ENCODE measurements at places on chromosomes 12 and 14. TPM values are rescaled to one million over a fixed set of nuclear protein-coding genes. Genes with fewer than 3 reads are reported as not detected.

Gene SMIM41
- total RNA-seq = 0.19 TPM

Gene VRK1
- 11.5 TPM for total RNA-seq

GRCh38 chr12:50111395-50111692 lies 692 bp upstream of the COX14 start:
- no peak for DNase-seq

DNA sequence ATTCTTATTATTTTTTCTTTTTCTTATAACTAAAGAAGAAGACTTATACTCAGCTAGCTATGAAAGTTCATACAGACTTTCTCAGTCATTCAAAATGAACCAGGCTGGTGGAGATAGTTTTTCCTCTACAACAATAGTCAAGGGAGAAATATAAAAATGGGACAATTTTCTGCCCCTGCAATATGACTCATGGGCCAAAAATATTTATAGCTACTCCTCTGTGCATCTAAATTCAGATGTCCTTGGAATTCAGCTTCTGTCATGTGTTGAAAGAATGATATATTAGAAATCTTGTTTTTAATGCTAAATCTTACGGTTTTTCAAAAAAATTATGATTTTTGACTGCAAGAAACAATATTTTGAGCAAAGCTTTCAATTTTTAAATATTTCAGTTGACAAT lies 237.2 kb upstream of the SYT10 start:
- no peak for DNase-seq

DNA sequence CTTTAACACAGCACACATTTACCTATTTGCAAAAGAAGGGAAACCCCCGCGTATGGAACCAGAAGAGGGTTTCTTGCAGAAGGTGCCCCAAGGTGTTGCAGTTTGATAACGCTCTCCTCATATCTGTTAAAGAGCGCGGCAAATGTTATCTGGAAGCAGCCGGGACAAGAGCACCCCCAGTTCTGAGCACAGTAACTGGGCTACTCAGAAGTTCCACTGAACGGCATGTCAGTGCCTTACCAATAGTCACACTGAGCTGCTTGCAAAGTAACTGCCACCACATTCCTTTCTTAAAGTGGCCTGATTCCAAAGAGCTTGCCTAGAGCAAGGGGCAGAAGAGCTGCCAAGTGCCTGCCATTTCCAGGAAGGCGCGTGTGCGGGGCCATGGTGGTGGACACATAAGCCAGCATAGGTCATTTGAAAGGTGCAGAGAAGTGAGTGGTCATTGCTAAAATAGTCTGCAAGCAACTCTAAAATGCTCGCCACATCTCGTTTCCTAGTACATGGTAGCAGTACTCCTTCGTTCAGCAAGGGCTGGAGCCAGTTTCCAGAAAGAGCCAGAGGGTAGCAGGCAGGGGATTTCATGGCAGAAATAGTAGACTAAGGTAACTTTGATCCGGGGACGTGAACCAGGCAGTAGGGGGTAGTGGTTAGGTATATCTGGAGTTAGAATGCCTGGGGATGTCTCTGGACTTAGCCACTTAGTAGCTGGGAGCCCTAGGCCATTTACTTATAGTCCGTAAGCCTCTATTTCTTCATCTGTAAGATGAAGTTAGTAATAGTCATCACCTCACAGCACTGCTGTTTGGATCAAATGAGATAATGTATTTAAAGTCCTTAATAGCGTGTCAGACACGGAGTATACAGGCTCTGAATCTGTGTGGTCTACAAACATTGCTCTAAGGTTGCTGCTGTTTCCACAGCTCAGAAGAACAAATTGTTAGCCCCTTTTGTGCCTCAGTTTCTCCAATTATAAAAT lies 37.6 kb downstream of the SPTB start:
- DNase-seq = no peak

Data from posterior vena cava (tissue), 2 donors.